ENCODE measurements at places on chromosomes 16 and 17. TPM values are rescaled to one million over a fixed set of nuclear protein-coding genes. Genes with fewer than 3 reads are reported as not detected.

SCO1 gene
- total RNA-seq = 23.1 TPM

- DNase-seq = peak; percentile 44
Measured at GRCh38 chr16:2008631-2009163, 924 bp downstream of the ZNF598 start.

DNA sequence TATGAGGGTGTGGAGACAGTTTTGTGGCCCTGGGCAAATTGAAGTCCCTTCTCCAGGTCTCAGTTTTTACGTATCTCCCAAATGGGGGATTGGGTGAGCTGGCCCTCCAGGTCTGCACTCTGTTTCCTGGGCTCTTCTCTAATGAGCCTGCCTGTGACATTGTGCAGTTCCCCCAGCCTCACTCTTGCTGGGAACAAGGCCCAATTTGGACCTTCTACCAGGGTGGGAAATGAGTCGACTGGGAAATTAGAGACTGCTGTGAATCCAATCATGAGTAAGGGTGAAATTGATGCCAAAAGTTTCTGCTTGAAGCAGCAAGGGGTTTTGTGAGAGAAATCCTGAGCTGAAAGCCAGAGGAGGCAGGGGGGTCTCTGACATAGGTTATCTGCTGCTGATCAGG, 71.5 kb upstream of the KSR1 start:
- DNase-seq = peak; percentile 41

PRDM7 gene
- total RNA-seq = not detected

GRCh38 chr17:63697341-63698286, 2.3 kb downstream of the LIMD2 start:
- DNase-seq = no peak

LRRC37A2 gene
- 3.1 TPM for total RNA-seq

ZFP1 gene
- 16.0 TPM for total RNA-seq

ERN1 gene
- 2.7 TPM for total RNA-seq

CCL1 gene
- total RNA-seq = not detected

ITGAD gene
- not detected for total RNA-seq

GRCh38 chr16:86565644-86566511, 751 bp upstream of the FOXC2 start:
- DNase-seq = no peak
